CD8-positive, alpha-beta memory T cell (primary cell): ENCODE measurements at places on chromosomes 3 and 15. TPM values are rescaled to one million over a fixed set of nuclear protein-coding genes. Genes with fewer than 3 reads are reported as not detected.

CHRNB4 gene
- not detected for polyA plus RNA-seq

NKIRAS1 gene
- 5.3 TPM for polyA plus RNA-seq

- DNase-seq = no peak
Observed at GRCh38 chr15:44727485-44728231, 8.7 kb upstream of the TRIM69 start.

TM2D3 gene
- 35.8 TPM for polyA plus RNA-seq

MINAR1 gene
- polyA plus RNA-seq = not detected

DNA sequence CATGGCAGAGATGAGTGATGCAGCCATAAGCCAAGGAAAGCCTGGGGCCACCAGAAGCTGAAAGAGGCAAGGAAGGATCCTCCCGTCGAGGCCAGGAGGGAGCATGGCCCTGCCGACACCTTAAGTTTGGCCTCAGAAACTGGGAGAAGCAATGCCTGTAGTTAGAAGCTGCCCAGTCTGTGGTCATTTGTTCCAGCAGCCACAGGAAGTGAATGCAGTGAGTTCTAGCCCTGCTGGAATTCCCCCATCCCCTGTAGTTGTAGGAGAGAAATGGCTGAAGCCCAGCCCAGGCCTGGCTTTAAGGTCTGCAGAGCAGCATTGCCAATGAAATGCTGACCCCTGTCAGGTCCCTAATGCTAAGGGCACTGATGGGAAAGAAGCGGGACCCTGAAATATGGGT, 12.2 kb upstream of the CHSY1 start:
- no peak for DNase-seq

DNA sequence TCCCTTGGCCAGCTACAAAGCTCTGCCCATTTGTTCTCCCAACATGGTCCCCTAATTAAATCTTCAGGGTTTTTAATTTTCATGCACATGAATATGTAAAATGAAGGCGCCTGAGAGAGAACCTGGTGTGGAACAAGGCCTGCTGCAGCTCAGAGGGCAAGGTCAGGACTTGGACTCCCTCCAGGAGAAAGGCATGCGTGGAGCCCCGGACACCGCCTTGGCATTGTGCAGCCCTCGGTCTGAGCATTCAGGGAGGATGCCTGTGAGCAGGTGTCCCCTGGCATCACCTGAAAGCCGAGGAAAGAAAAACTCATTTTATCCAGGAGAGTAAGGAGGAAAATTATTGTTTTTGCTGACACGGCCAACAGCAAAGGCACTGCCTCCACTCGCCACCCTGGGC, 33.8 kb upstream of the EPHB1 start:
- no peak for DNase-seq
